ENCODE measurements at places on chromosomes 13 and 19.

- DNase-seq: no peak
Measured at GRCh38 chr19:1854542-1855039, 6.3 kb upstream of the REXO1 start.

GRCh38 chr19:19459073-19459472, 53.6 kb downstream of the GATAD2A start:
- DNase-seq: no peak

- DNase-seq: no peak
Measured at GRCh38 chr13:72792640-72793039, 10.7 kb downstream of the PIBF1 start.

DNA sequence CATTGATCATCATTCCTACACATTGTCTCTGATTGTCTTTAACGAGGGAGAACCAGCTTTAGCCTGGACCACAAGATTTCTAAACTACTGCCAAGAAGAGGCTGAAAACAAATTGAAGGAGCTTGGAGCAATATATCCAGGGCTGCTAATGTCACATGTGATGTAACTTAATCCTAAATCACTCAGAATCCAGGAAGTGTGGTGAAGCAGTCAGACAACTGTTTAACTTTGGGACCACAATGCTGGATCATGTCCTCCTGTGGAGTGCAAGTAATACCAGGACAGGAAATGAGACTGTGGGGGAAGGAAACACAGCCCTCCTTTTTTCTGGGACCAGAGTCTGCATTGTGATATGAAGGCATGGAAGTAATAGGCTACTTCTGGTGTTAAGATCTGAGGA, 430.2 kb downstream of the KCTD12 start:
- no peak for DNase-seq

- DNase-seq: no peak
Measured at GRCh38 chr19:38654628-38655055, 7.2 kb downstream of the ACTN4 start.

DNA sequence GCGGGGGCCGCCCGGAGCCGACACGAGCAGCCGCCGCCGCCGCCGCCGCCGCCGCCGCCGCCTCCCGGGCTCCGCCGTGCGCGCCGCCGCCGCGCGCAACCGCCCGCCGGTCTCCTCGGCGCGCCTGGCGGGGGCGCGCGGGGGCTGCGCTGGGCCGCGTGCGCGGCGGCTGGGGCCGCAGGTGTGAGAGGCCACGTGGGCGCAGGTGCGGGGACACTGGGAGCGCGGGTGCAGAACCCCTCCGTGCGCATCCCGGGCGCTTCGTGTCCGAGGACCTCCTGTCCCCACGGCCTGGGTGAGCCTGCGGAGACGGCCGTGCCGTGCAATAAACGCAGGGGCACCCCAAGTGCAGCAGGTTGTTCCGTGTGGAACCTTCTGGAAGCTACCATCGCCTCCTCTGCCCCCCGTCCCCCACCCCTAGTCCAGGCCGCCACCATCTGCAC, at the start of gene LINGO3:
LINGO3 (minus strand) TSS at position 41 of the 443 bp plus-strand sequence. CDS start 16,378 bp downstream, outside the sequence.
- no peak for DNase-seq

DNA sequence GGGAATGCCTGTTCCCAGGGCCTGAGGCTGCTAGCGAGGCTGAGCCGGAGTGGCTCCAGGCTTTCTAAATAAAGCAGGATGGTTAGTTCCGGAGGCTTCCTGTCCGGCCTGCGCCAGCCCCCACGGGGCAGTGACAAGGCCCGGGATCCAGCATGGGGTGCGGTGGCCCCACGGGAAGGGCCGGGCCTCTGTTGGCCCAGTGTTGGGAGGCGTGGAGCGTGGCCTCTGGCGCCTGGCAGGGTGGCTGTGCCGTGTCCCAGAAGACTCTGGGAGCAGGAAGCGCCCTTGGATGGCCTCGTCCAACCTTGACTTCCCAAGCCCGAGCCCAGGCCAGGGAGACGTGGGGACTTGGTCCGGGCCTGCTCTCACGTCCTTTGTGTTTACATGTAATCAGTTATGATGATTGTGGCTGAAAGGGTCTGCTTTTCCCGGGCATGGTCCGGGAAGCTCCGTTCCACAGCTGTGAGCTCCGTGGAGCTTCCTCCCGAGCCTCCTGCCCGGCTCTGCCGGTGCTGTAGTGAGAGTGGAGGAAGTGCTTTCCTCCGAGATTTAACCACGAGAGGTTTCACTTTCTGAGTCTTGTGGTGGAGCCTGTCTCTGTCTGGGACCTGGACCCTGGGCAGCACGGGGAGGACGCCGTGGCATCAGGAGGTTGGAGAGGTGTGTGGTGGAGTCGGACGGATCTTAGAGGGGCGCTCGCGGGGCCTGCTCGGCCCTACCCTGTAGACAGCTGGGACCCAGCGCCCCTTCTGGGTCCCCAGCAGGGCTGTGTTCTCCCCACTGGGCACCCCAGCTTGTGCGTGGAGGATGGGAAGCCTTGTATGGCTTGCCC, 4.6 kb downstream of the GNA11 start:
- no peak for DNase-seq

GRCh38 chr19:44344255-44344654, 12.2 kb downstream of the ZNF112 start:
- DNase-seq: no peak

Measured in stimulated activated CD4-positive, alpha-beta T cell treated with anti-CD3 and anti-CD28 coated beads, Interleukin-15, amount 100 ng/mL, for 48 hours (primary cell).